ENCODE measurements at places on chromosomes 12 and 14.

DNA sequence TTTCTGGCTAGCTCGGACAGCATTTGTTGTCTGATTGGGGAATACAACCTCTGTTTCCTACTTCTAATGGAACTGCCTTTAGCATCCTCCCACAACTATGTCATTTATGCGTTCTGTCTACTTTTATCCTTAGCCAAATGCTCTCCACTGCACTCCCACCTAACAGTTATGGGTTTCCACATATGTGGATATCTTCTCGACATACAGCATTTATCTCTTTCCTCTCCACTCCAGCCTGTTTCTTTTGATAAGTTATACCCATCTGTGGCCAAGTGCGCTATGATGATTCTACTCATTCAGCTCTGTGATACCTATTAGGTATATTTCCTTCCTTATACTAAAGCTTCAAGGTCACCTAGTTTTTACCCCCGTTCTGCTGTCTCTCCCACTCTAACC is 122.2 kb upstream of the NAP1L1 start:
- no peak for DNase-seq

DNA sequence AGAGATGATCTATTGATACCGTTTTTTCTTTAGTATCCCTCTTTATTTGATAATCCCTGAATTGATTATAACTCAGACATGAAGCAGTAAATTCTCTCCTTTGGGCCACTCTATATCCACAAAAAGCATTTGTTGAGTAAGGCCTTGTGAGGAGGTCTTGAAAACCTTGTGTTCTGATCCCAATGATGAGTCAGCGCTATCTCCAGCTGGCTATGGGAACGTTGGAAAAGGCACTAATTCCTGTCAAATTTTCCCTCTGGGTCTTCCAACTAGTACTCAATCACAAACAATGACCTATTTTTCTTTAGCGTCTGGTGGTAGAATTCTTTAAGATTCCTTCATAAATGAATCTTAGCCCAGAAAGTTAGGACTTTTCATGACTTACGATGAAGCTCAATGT is 168.4 kb upstream of the LRIG3 start:
- no peak for DNase-seq

GRCh38 chr14:94461526-94462218 is 9.1 kb upstream of the SERPINA11 start:
- DNase-seq: no peak

DNA sequence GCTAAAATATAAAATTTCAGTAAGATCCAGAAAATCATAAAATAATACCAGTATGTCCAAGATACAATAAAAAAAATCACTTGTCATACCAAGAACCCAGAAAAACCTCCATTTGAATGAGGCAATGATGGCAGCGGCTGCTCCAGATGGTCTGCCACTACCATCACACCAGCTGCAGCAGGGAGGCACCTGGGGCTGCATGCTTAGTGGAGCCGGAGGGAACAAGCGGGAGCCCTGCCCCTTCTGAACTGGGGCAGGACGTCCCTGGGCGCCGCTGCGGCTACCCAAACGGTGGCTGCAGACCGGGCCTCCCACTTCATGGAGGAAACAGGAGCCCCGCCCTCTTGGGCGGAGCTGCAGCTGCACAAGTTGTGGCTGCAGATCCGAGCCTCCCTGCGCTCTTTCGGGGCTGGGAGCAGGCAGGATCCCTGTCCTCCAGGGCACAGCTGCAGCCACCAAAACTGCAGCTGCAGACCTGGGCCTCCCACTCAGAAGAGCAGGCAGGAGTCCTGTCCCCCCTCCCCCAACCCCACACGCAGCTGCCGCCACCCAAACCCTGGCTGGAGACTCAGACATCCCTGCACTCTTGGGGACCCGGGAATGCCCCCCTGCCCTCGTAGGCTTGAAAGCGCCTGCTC is 36.1 kb upstream of the OR5AU1 start:
- DNase-seq: peak; percentile 54

DNA sequence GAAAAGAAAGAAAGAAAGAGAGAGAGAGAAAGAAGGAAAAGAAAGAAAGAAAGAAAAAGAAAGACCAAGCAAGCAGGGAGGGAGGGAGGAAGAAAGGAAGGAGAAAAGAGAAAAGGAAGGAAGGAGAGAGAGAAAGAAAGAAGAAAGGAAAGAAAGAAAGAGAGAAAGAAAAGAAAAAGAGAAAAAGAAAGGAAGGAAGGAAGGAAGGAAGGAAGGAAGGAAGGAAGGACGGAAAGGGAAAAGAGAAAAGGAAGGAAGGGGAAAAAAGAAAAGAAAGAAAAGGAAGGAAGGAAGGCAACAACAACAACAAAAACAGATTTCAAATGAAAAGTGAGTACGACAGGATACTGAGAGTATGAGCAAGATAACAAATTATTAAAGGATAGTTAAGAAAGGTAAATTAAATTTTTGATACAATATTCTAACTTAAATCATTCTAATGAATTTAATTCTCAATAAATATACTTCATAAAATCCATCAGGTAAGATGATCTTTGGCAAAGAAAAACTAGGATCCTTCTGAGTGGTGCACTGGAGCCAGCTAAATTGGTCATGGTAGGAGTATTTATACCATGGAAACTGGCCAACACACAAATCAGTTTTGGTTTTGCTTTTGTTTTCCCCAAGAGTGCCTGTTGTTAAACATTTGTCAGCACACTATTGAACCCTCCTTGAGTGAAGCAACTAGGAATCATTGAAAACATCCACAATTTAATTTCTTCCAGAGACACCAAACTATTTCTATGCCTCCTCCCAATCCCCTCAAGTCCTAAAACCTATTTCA is 56.1 kb upstream of the DYRK2 start:
- DNase-seq: no peak

DNA sequence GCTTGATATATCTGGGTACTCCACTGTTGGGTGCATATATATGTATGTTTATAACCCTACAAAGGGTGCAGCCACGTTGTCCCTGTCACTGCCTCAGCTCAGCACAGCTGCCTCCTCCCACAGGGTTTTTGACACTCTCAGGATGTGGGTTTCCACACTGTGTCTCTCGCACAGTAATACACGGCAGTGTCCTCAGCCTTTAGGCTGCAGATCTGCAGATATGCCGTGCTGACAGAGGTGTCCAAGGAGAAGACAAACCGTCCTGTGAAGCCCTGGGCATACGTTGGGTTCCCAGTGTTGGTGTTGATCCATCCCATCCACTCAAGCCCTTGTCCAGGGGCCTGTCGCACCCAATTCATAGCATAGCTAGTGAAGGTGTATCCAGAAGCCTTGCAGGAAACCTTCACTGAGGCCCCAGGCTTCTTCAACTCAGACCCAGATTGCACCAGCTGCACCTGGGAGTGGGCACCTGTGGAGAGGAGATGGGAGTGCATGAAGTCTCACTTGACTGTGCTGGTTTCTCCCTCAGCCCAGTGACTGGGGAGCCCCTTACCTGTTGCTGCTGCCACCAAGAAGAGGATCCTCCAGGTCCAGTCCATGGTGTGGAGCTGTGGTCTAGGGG is 498.7 kb downstream of the TMEM121 start:
- no peak for DNase-seq

DNA sequence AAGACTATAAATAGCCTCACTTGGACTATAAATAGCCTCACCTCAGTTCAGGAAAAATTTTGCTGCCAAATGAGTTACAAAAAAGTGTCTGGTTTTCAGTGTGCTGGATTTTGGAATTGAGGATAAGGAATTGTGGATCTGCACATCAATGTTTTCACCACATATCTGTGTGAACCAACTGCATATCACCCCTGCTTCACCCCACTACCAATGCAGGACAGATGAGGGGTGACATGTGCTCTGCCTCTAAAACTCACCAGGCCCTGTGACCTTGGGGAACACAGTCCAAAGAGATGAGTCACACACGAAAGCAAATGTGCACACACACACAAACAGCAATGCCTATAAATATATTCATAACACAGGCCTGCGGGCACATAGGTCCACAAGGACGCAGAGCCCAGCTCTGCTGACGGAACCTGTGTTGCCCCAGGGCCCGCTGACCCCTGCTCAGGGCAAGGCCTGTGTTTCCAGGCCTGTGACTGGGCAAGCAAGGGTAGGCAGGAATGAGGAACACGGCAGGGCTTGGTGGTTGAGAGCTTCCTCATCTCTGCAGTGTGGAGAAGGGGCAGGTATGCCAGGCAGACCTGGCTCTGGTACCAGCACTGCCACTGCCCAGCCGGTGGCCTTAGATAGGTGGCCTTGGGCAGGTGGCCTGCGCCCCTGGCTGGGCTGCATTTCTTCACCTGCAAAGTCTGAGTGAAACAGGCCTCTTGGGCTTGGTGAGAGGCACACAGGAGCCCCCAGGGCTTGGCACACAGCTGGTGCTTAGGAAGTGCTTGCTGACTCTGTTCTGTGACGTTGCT is 82.4 kb downstream of the ARL6IP4 start:
- no peak for DNase-seq

DNA sequence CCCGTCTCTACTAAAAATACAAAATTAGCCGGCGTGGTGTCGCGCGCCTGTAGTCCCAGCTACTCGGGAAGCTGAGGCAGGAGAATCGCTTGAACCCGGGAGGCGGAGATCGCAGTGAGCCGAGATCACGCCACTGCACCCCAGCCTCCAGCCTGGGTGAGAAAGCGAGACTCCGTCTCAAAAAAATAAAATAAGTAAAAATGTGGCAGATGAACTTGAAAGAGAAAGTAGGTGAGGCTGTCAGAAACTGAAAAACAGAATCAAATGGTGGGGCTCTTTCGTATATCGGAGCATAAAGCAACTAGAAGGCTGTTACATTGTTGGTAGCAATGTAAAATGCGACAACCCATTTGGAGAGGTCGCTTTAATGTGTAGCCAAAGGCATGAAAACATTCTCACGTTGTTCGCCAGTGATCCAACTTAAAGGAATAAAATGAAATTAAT is 767 bp upstream of the CCNT1 start:
- DNase-seq: no peak

GRCh38 chr12:93957168-93957567 is 191.2 kb upstream of the PLXNC1 start:
- DNase-seq: no peak

GRCh38 chr14:75702616-75703261 is 41.7 kb downstream of the TTLL5 start:
- no peak for DNase-seq

DNA sequence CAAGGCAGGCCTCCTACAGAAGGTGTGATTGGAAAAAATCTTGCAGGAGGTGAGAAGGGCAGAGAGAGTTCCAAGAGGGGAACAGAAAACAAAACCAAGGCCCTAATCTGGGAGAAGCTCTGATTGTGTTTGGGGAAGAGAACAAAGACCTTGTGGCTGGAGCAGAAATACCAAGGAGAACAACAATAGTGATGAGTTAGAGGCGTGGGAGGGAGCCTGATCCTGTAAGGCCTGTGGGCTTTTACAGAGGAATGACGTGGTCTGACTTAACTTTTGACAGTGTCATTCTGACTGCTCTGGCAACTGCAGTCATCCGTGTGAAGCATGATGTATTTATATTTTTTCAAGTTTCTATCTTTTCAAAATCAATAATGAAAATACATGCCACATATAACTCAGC is 200.6 kb downstream of the ANO4 start:
- DNase-seq: no peak

DNA sequence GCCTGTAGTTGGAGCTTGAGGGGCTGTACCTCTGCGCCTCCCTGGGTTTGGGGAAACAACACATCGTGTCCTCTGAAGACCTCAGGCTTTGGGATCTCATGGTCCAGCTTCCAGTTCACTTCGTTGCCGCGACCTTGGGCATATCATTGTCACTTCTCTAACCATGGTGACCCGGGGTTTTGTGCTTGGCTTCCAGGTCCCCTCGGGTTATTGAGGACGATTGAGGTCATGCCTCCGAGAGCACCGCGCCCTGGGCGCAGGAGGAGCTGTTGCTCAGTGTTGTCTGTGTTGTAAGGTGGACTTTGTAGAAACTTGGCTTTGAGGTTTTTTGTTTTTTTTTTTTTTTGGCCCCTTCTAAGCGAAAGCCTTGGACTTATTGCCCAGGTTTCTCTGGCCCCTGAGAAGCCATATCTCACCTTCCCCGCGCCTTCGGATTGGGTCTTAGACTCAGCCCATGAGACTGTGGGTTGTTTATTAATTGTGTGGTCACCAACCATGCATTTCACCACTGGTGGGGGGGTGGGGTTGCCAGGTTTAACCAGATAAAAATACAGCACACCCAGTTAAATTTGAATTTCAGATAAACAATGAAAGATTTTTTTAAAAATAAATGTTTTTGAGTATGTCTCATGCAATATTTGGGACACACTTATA is 2.6 kb downstream of the BCL7A start:
- no peak for DNase-seq

- no peak for DNase-seq
Observed at GRCh38 chr12:11814374-11814773, 164.9 kb downstream of the ETV6 start.

GRCh38 chr14:67650694-67651093 is 23.7 kb downstream of the VTI1B start:
- no peak for DNase-seq

- no peak for DNase-seq
Observed at GRCh38 chr14:29062466-29062865, 295.9 kb downstream of the FOXG1 start.

DNA sequence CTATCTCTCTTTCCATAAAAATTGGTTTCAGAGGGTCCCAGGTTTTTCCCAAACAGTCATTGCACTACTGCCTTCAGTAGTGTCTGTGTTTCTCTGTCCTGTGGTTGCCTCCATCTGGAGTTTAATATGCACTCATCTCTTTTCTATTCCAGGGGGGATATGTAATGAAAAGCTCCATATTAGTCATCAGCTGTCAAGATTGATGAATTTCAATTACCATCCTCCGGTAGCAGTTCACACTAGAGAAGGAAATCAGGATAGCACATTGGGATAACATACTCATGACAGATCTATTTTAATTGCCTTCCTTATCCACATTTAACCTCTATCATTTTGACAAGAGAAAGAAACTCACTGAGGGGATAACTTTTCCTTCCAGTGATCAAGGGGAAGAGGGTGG is 589.0 kb upstream of the SEL1L start:
- DNase-seq: no peak

DNA sequence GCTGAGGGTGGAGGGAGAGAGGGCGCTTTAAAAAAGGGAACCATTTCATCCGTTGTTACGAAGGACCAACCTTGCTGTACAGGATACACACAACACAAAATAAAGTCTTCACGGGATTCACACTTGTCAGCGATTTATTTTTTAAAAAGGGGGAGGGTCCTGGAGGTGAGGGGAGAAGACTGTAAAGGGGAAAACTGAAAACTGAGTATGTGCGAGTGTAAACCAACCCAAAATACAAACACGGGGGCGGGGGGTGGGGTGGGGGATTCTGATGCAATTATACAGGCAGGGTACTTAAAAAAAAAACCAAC is 499 bp upstream of the PRKAG1 start:
- DNase-seq: no peak
